ENCODE measurements at places on chromosomes 3 and 15.
A peak's percentile ranks its signal among the peaks of the same experiment; 100 is the strongest.

DNA sequence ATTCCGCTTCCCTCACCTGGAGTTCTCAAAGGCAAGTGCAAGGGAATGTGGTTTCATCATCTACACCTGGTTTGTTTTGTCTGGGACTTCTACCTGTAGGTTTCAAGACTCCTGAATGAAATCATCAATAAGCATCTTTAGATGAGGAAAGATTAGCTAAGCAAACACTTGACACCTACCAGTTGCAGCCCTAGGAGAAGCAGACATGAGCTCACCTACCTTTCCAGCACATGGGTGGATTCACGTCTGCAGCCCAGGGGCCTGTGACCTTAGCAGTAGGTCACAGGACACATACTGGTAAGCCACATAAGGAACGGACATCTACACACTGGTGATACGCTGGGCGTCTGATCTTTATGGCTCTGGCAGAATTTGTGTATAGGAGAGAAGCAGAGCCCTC is 26.7 kb downstream of the SLCO2A1 start:
- no peak for DNase-seq

DNA sequence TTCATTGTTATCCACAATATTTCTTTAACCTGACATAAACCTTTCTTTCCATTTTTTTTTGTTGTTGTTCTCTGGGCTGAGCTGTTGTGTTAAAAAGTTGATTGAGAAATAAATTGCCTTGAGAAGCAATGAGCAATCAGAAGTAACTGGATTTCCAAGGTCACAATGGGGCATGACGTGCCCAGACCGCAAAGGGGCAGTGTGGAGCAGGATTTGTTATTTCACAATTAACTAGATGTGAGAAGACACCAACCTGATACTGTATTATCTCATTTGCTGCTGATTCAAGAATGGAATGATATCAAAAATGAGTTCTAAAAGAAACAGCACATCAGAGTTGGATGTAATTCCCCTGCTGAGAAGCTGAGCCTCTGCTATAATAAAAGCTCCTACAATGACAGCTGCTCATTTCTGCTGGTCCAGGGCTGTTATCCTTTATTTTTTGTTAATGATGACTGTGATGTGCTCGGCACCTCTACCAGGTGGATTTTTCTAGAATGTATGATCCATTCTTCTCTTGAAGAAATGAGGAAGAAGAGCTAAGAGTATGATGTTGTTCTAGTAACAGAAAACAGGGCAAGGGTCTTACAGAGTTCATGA is 28.1 kb downstream of the CPNE4 start:
- DNase-seq = no peak

DNA sequence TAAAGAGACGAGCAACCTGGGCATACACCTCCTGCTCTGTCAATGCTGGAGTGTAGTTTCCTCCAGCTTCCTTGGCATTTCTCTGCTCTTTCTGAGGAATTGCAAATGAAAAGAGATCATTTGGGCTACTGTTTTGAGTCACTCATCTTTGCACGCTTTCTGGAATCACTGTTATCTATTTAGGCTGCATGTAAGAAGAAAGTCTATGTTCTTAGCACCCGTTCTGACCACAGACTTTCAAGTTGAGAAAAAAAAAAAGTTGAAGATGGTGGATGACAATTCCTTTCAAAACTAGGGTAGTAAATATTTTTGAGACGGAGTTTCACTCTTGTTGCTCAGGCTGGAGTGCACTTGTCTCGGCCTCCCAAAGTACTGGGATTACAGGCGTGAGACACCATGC is 41.3 kb downstream of the SIN3A start:
- no peak for DNase-seq

DNA sequence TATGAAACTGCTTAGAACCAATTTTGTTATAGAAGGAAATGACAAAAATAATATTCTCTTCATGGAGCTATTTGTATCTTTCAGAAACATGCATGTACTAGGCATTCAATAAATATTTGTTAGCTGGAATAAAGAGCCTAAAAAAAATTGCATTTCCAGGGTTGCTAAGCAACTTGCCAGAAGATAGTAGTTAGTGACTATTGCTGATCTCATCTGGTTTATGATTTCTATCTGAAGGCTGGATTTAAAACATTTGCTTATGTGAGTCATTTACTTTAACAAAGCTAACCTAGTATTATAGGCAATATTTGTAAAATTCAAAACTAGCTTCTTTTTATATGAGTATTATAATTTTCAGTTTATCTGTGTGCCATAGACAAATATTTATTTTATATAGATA is 78.3 kb downstream of the NAALADL2 start:
- no peak for DNase-seq

DNA sequence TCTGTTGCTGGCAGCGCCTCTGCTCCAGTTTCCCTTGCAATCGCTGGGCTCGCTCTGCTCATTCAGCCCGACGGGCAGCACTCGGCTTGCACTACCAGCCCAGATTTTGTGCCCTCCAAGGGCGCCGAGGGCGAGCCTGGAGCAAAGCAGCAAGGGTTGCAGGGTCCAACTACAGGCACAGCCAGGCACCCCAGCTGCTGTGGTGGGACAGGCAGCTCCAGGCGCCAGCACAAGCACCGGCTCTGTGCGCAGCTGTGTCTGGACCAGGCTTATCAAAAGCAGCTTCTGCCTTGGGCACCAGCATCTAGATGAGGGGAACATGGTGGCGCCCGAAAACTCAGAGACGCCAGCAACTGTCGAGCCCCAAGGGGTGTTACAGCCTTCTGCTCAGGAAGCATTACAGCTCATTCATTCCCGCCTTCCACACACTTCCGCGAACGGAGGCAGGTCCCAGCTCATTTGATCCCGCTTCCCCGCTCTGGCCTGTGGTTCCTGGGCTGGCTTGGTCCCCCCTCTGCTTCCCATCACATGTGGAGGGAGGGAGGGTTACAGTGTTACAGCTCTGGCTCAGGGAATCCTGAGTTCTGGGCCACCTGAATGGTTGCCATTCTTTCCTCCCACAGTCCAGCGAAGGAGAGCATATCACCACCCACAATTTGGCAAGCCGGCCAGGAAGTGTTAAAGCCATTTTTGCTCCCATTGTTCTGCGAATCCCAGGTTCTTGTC is 409.9 kb upstream of the ALCAM start:
- no peak for DNase-seq

GRCh38 chr3:197151580-197151979 is 122.0 kb upstream of the MELTF start:
- DNase-seq = peak; percentile 87

- DNase-seq = peak; percentile 2
Measured at GRCh38 chr3:87260270-87260669, 16.1 kb downstream of the POU1F1 start.

- DNase-seq = peak; percentile 25
Measured at GRCh38 chr3:12663401-12663935, 449 bp downstream of the RAF1 start.

- no peak for DNase-seq
Measured at GRCh38 chr3:31240466-31240865, 292.3 kb upstream of the STT3B start.

DNA sequence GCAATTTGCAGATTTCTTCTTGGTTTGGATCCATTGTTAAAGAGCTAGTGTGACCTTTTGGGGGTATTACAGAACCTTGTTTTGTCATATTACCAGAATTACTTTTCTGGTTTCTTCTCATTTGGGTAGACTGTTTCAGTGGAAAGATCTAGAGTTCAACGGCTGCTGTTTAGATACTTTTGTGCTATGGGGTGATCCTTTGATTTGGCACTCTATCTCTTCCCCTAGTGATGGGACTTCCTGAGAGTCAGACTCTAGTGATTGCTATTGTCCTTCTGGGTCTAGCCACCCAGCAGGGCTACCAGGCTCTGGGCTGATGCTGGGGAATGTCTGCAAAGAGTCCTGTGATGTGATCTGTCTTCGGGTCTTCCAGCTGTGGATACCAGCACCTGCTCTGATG is 46.3 kb upstream of the GADL1 start:
- DNase-seq = no peak

DNA sequence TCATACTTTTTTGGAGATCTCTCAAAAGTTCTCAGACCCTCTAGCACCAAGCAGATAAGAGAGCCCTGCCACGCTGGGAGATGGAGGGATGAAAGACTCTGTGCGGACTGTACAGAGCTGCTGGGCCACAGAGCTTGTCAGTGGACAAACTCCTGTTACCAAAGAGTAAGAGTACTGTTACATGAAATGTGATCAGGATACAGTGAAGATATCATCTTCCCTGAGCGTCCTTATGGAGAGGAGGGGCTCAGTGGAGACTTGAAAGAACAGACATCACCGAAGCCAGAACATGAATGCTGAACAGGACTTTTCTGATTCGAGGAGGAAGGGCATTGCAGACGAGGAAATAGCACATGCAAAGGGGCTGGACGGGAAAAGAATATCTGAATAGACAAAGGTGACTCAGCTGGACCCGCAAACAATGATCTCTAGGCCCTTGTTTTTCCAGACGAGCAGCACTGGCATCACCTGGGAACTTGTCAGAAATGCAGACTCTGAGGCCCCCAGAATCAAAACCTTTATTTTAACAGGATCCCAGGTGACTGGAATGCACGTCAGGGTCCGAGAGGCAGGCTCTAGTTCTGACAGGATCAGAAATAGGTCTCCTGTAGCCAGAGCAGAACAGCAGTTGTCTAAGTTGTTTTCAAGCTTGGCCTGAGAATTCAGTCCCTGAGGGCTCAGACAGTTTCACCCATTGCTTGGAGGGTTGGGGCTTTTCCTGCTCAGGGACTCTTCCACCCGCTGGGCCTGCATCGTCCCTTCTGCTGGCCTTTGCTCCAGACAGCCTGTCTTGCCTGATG is 277.9 kb downstream of the RPLP1 start:
- no peak for DNase-seq

Data from DMS79 treated with DMSO at 0.1 percent for 48 hours (cell line).